GM23248 (cell line): ENCODE measurements at places on chromosomes 6 and 20.

DNA sequence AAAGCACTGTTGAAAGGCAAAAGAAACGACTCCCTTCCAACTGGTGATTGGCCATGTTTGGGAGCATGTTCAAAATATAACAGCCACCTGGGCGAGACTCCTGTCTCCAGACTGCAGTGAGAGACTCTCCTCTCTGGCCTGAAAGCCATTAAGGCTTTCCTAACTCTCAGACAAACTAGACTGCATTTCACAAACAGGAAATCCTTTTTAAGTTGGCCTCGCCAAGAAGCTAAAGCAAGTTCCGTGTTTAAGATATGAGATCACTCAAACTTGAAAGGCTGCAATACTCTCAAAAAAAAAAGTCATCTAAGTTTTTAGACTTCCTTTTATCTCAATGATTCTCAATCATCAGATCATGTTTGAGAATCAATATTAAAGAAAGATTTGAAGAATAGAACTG is 117.0 kb downstream of the TFAP2A start:
- DNase-seq = peak; percentile 47

DNA sequence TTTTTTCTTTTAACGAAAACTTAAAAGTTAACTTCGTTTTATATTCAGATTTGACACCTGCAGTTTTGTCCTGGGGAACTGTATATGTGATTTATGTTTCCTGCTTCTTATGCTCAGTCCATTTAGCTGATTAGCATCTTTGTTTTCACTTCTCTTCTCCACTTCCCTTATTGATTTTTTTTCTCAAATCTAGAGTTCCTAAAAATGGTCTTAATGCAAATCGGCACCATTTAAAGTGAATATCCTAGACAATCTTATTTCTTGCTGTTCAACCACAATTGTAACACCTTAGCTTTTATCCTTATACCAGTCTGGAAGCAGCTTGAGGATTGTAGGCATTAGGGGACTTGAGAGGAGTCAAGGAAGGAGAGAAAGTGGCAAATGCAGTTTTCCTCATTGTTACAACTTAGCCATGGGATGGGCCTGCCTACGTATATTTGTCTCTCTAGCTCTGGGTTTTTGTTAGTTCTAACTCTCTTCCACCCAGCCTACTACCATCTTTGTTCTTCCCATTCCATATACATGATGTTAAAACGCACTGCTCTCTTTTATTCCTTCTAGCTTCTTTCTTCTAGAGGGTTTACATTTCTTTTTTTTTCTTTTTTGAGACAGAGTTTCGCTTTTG is 8.5 kb downstream of the QRSL1 start:
- DNase-seq = no peak

DNA sequence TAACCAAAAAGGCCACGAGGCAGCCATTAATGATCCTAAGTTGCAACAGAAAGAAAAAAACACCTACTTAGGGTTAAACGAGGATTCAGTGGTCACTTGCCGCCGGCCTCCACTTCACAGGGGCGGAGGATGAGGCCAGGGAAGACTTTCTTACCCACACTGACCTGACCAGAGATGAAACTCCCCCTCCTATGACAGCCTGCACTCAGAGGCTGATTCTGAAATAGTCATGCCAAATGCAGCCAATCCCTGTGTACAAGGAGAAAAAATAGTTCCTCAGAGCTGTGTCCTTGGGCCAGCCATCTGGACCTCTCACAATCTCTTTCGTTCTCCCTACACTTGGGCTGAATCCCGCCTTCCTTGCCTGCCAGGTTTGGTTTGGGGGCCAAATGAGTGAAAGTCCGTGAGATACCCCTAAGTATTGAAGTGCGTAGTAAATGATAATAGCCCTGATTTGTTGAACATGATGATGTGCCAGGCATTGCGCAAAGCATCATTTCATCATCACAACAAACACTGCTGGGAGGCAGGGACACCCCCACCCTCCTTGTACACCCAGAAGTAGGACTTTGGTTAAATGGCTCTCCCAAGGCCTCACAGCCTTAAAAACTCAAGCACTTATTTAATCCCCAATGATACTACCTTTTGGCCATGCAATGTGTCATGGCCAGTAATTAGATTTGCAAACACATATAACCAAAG is 3.2 kb upstream of the IRF4 start:
- DNase-seq = no peak

GRCh38 chr6:113659762-113660404 is 197.3 kb upstream of the MARCKS start:
- no peak for DNase-seq

- no peak for DNase-seq
Observed at GRCh38 chr20:50508171-50508755, 1.9 kb upstream of the PTPN1 start.

DNA sequence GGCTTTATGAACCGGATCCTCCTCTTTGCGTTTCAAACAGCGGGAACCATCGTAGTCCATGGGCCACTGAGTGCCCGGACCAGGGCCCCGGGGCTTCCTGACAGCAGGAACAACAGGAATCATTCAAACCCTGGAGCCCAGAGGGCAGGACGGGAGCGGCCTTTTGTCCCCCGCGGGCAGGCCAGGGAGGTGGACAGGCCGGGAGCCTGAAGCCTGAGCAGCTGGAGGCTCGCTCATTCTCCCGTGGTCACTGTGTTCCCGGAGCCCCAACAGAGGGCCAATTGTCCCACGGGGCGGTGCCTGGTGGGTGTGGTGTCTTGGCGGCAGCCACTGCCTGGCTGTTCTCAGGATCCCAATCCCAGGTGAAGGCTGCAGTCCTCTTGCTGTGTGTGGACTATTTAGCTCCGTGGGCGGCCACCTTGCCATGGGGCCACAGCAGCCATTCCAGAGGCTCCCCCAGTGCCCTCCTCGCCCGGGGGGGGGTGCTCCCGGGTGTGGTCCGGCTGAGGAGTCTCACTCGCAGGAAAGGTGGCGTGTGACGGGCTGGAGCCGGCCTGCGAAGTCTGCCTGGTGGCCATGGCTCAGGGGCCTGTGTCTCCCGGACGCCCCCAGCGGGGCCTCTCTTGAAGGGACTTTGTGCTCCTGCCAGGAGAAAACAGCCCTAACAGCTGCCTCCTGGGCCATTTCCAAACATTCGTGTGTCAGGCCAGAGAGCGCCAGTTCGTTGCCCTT is 77.2 kb upstream of the BHLHE23 start:
- no peak for DNase-seq

GRCh38 chr6:122265755-122266154 is 133.7 kb upstream of the HSF2 start:
- DNase-seq = no peak

- DNase-seq = no peak
Observed at GRCh38 chr20:61438285-61438684, 186.2 kb downstream of the CDH4 start.

DNA sequence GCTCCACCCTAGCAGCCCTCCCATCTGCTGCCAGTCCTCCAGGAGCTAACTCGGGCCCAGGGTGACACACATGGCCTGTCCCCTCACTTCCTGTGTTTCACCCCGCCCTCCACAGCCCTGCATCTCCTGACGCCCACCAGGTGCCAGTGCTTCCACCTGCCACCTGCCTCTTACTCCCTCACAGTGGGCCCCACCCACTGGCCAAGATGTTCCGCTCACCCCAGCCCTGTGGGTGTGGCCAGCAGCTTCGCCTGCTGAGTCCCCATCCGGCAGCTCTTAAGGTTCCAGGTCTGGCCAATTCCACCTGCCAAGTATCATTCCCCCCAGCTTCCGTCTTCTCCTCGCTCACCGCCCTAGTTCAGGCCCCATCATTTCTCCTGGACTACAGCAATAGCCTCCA is 184.1 kb downstream of the MBOAT1 start:
- DNase-seq = no peak

DNA sequence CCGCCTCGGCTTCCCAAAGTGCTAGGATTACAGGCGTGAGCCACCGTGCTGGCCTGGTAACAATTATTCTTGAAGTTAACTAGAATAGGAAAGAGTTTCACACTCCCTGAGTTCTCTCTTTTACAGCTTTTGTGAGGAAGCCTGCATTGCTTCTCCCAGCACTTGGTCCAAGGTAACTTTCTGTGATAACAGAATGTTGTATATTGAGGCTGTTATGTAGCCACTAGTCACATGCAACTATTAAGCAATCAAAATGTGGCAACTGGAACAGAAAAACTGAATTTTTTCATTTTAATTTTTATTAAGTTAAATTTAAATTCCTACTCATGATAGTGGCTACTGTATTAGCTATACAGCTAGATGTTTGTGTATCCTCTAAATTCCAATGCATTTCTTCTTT is 2.5 kb downstream of the TRIM38 start:
- no peak for DNase-seq

DNA sequence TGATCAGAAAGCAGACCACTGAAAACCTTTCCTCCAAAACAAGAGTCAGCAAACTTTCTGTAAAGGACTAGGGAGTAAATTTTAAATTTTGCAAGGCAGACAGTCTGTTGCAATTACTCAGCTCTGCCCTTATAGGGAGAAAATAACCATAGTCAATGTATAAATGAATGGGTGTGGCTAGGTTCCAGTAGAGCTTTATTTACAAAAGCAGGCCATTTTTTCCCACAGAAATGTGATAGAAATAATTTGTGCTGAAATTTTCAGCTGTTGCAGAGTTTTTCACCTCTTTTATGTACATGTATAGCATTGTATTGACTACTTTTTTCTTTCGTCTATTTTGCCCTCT is 7.7 kb downstream of the AMD1 start:
- DNase-seq = peak; percentile 66
